NCI-H69 (cell line): ENCODE measurements at places on chromosomes 7 and 10.

DNA sequence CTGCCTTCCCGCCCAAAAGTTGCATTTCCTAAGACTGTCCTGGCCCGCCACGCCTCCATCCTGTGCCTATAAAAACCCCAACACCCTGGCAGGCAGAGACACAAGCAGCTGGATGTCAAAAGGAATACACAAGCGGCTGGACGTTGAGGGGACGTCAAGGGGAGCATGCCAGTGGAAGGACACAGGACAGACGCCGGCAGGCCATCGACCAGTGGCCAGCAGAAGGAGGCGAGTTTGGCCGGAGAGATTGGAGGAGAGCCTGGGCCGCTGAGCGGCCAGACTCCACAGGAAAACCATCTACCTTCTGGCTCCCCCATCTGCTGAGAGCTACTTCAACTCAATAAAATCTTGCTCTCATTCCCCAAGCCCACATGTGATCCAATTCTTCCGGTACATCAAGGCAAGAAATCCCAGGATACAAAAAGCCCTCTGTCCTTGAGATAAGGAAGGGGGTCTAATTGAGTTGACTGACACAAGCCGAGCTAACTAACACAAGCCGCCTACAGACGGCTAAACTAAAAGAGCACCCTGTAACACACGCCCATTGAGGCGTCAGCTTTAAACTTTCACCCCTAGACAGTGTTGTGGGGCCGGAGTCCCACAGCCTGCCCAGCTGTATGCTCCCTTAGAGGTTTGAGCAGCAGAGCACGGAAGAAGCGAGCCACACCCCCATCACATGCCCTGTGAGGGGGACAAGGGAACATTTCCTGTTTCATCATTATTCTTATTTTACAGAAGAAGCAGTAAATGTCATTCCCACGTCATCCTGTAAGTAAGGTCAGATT, 150.3 kb upstream of the PHYHIPL start:
- no peak for DNase-seq

DNA sequence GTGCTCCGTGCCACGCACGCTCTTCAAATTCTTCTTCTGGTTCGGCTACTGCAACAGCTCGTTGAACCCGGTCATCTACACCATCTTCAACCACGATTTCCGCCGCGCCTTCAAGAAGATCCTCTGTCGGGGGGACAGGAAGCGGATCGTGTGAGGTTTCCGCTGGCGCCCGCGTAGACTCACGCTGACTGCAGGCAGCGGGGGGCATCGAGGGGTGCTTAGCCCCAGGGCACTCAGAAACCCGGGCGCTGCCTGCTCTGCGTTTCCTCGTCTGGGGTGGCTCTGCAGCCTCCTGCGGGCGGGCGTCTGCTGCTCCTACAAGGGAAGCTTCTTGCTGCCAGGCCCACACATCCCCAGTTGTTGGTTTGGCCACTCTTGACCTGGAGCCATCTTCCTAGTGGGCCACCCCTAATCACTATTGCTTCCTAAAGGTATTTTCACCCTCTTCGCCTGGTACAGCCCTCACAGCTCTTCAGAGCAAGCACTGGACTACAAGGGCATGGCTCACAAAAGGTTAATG, 2.5 kb downstream of the ADRA2A start:
- no peak for DNase-seq

DNA sequence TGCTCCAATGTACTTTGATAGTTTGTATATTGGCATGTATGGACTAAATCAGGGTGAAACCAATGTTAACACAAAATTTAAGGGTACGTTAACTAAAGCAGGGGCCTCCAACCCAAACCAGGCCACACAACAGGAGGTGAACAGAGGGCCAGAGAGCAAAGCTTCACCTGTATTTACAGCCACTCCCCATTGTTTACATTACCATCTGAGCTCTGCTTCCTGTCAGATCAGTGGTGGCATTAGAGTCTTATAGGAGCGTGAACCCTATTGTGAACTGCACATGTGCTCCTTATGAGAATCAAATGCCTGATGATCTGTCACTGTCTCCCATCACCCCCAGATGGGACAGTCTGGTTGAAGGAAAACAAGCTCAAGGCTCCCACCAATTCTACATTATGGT, 62.0 kb upstream of the SCIN start:
- peak; percentile 56 for DNase-seq

GRCh38 chr7:92874567-92874966, 38.2 kb upstream of the CDK6 start:
- DNase-seq, result no peak

DNA sequence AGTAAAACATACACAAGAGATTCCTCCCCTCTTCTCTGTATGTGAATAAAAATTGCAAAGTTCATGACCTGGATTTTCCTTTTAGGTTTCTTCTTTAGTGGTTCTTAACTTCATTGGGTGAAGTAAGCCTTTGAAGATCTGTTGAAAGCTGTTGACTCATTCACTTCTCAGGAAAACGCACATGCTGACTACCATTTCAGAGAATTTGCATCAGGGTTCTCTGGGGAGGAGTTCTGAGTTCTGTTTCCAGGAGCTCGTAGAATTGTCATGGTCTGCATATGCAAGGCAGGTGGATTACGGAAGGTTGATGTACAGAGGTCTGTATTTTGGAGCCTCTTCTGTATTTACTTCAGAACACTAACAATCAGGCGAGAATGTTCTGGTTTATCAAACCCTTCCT, 962 bp upstream of the SLC26A4 start:
- DNase-seq, result no peak

DNA sequence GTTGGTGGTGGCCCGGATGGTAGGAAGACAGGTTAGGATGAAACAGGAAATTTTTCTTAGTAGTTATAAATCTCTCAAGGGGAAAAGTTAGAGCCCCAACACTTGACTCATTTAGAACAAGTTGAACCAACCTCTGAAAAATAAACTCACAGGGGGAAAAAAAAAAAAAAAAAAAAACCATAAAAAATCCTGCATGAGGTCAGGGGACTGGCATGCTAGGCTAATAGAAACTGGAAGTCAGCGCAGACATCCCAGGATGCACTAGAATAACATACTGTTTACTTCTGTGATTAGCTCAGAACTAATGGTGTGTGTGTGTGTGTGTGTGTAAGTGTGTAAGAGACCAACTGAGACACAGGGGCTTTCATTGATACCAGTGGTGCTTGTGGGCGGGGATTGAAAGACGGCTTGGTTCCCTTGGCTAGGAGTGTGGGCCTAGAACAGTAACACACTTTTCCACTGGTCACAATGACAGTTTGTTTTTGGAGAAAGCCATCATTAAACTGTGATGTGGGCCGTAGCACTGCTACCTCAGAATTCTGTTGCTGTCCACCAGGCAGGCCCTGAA, 491.6 kb upstream of the GALNT17 start:
- DNase-seq, result no peak

- DNase-seq, result no peak
Measured at GRCh38 chr10:53899463-53900160, 901.4 kb downstream of the PCDH15 start.

DNA sequence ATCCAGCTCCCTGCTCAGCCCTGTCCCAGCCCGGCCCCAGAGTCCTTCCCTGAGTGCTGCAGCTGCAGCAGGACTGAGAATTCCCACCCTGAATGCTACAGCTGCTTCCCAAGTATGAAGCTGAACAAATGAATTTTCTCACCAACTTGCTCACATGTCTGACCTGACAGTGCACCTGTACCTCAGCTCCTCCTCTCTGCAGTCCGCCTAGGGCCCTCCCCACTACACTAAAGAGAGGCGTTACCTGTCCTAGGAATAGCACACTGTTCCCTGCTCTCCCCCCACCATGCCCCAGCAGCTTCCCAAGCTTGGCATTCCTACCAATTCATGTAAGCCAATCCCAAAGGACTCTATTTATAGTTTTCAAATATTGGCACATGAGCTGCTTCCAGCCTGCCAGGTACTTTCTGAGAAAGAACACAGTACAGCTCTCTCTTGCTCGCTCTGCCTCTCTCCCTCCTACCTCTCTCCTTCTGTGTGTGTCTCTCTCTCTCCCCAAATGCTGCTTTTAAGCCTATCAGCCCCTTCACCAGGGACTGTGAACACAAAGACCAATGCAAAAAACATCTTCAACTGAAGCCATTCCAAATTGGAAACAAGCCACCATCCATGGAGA, 400.1 kb downstream of the TNS3 start:
- no peak for DNase-seq

DNA sequence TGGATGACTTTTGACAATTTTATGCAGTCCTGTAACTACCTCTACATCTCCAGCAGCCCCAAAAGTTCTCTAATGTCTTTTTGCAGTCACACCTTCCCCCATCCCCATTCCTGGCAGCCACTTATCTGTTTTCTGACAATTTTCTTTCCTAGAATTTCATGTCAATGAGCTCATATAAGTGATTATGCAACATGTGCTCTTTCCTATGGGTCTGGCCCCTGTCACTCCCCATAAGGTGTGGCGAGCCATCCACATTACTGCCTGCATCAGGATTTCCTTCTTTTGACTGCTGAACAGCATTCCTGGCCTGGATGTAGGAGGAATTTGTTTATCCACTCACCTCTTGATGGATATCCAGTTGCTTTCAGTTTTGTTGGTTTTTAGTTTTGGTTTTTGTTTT, 146.7 kb upstream of the MGMT start:
- DNase-seq, result no peak

DNA sequence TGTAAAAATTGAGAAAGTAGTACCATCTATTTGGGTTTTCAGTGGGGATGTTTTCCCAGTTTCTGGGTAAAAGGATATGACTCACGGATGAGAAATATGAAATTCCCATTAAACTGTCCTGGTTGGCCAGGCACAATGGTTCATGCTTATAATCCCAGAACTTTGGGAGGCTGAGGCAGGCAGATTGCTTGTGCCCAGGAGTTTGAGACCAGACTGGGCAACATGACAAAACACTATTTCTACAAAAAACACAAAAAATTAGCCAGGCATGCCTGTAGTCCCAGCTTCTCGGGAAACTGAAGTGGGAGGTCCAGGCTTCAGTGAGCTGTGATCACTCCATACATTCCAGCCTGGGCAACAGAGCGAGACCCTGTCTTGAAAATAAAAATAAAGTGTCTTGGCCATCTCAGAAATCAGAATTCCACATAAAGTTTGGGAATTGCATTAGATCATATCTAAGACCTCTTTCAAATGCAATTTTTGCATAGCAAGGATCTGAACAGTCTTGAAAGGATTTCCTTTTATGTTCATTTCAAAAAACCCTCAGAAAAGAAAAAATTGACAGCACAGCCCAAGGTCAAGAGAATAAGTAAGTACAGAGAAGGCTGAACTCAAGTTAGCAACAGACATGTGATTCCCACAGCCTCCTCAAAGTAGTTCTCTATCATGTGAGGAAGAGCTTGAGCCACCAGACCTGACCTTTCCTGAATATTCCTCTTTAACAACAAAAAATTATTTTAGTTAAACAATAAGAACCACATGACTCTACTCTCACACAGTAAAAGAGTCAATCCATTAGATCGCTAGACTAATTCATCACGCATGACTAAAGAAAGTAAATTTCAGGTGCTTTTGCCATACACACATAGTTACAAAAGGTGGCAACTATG, 141.5 kb upstream of the CAV2 start:
- no peak for DNase-seq

GRCh38 chr7:45592230-45592991, 18.2 kb downstream of the ADCY1 start:
- DNase-seq, result no peak

- DNase-seq, result no peak
Measured at GRCh38 chr7:17501441-17502212, 203.2 kb downstream of the AHR start.

DNA sequence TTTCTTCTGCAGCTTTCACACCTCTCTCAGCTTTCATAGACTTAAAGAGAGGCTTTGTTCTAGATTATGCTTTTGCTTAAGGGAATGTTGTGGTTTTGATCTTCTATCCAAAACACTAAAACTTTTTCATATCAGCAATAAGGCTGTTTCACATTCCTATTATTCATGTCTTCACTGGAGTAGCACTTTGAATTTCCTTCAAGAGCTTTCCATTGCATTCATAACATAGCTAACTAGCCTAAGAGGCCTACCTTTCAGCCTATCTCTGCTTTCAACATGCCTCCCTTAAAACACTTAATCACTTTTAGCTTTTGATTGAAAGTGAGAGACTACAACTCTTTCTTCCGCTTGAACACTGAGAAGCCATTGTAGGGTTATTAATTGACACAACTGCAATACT, 1117.0 kb upstream of the PHF14 start:
- DNase-seq, result no peak

DNA sequence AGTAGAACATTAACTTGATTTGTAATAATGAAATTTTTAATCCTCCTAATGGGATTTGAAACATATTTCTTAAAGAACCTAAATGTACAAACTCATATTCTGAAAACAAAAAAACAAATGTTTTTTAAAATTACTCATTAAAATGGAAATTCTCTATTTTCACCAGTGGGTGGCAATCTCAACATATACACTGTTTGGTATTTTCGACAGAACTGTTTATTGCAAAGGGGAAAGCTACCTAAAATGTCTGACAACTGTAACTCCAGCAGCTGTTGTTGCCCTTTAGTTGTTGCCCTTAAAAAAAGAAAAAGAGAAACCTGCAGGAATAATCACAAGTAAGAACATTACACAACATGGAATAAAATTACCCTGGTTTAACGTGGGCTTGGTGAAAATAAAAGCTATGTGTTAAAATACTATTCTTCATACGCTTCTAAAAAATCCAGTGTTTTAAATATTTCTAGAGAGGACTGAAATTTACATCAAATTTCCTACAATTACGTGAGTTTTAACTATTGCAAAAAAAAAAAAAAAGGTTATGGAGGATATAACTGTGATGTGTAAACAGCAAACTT, 54.5 kb downstream of the COL1A2 start:
- peak; percentile 70 for DNase-seq

GRCh38 chr10:92200564-92200963, 90.3 kb downstream of the CPEB3 start:
- DNase-seq, result peak; percentile 11

DNA sequence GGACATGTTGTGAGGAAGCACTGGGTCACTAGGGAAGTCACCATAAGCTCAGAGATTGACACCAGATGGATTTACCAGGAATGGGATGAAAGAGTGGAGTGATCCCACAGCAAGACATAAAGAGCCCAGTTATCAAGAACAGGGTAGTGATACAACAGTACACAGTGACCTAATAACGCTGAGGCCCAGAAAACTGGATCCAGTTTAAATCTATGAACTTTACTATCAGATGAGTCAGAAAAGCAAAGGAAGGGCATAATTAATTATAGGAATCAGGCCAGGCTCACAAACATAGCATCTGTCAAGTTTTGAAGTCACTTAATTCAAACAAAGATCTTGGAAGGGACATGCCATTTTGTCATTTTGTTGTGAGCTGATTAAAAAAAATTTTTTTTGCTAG, 73.5 kb downstream of the LRRN3 start:
- peak; percentile 38 for DNase-seq

DNA sequence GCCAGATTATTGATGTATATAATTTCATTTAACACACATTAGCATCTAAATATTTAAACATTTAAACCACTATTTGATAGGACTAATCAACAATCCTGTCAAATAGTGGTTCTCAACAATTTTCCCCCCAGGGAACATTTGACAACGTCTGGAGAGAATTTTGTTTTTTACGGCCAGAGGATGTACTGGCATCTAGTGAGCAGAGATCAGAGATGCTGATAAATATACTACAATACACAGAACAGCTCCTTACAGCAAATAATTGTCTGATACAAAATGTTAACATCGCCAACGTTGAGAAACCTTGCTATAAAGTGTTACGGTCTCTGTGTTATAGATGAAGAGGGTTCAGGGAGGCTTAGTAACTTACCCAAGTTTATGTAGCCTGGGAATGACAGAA, 25.0 kb upstream of the TMEM229A start:
- DNase-seq, result no peak

- no peak for DNase-seq
Measured at GRCh38 chr10:7007600-7008190, 403.1 kb downstream of the SFMBT2 start.

GRCh38 chr10:86105181-86105580, 261.4 kb downstream of the GRID1 start:
- no peak for DNase-seq

GRCh38 chr7:14752301-14752700, 150.2 kb downstream of the DGKB start:
- peak; percentile 98 for DNase-seq
